ENCODE measurements at places on chromosomes 7 and 10. TPM values are rescaled to one million over a fixed set of nuclear protein-coding genes. Genes with fewer than 3 reads are reported as not detected.

The PSD gene
- total RNA-seq: 7.5 TPM

The WNT2 gene
- 4.5 TPM for total RNA-seq

The PTPRN2 gene
- 0.99 TPM for total RNA-seq

The CCDC146 gene
- 18.2 TPM for total RNA-seq

The TTYH3 gene
- 28.3 TPM for total RNA-seq

The SLC29A4 gene
- 4.9 TPM for total RNA-seq

The GFRA1 gene
- 49.8 TPM for total RNA-seq

The IQCE gene
- total RNA-seq: 8.0 TPM

The CALCR gene
- total RNA-seq: 0.49 TPM

The TEX47 gene
- total RNA-seq: not detected

The APBB1IP gene
- 9.5 TPM for total RNA-seq

The OR2F2 gene
- not detected for total RNA-seq

The PRXL2A gene
- 69.5 TPM for total RNA-seq

The ADAP1 gene
- 5.9 TPM for total RNA-seq

The GCK gene
- 0.79 TPM for total RNA-seq

The KCND2 gene
- total RNA-seq: 0.79 TPM

The ARMS2 gene
- total RNA-seq: not detected

The BLNK gene
- 5.9 TPM for total RNA-seq

The PAX2 gene
- not detected for total RNA-seq

The TRIM73 gene
- total RNA-seq: 1.7 TPM

The PPP1R9A gene
- total RNA-seq: 15.0 TPM

The GPRIN2 gene
- 2.8 TPM for total RNA-seq

The AGMO gene
- total RNA-seq: 1.4 TPM

The SYNPO2L gene
- total RNA-seq: 2.8 TPM

The EIF4H gene
- 194 TPM for total RNA-seq

The SCART1 gene
- 2.5 TPM for total RNA-seq

The PDZD7 gene
- total RNA-seq: 1.2 TPM

The DOCK4 gene
- total RNA-seq: 29.7 TPM

The CRPPA gene
- 4.1 TPM for total RNA-seq

The ENO4 gene
- 0.39 TPM for total RNA-seq

The SORBS1 gene
- 33.7 TPM for total RNA-seq

The NCF1 gene
- 2.7 TPM for total RNA-seq

The MINDY4 gene
- total RNA-seq: 5.2 TPM

The MYO1G gene
- total RNA-seq: 2.6 TPM

The KCNIP2 gene
- 5.7 TPM for total RNA-seq

The ABLIM1 gene
- 66.2 TPM for total RNA-seq

The C10orf67 gene
- total RNA-seq: 0.30 TPM

The CDHR3 gene
- 7.9 TPM for total RNA-seq

The TRPV5 gene
- 0.10 TPM for total RNA-seq

The FAM149B1 gene
- 25.6 TPM for total RNA-seq

The ADAMTS14 gene
- total RNA-seq: 5.2 TPM

The PKD2L1 gene
- total RNA-seq: not detected

The PLPP4 gene
- 5.3 TPM for total RNA-seq

The NUTM2B gene
- total RNA-seq: 0.30 TPM

The GPR146 gene
- 9.3 TPM for total RNA-seq

The HABP2 gene
- not detected for total RNA-seq

The CDNF gene
- 3.2 TPM for total RNA-seq

The PRKCQ gene
- 2.7 TPM for total RNA-seq

The CALHM1 gene
- not detected for total RNA-seq

The CNTNAP2 gene
- 1.9 TPM for total RNA-seq

The CPVL gene
- total RNA-seq: 12.6 TPM

The PON1 gene
- total RNA-seq: 0.10 TPM
